ENCODE measurements at places on chromosomes 7 and 10.

GRCh38 chr10:51694086-51694768 is 5.2 kb downstream of the CSTF2T start:
- DNase-seq = no peak

DNA sequence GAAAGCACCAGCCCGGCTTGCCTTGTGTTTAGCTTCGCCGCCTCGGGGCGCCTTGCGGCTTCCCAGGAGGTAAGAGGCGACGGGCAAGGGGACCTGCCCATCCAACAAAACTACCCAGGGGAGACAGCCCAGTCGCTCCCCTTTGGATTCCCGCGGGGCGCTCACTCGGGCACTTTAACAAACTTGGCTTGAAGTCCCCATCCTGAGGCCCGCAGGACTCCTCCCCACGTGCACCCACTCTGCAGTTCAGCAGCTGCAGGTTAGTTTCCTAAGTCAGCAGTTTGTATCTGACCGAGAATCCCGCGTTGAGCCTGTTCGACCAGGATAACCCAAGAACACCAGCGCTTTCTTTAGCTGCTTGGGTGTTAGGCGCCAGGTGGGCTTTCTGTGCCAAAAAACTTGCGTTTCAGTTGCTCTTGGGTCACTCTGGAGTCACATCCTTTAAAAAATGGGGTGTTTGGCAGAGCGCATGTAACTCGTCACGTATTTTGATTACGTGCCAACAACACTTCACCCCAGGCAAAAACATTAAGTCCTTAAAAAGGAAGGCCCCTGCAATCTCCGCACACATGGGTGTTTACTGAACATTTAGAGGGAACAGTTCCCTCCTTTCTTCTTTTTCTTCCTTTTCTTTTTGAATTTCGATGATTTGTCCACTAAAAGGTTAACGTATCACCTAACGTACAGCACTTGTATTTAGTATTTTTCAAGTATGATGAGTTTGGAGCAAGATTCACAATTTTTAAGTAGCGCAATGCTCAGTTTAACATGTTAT is 876 bp downstream of the DNAH11 start:
- DNase-seq = no peak

- no peak for DNase-seq
Observed at GRCh38 chr7:2163600-2164555, 68.9 kb downstream of the MAD1L1 start.

DNA sequence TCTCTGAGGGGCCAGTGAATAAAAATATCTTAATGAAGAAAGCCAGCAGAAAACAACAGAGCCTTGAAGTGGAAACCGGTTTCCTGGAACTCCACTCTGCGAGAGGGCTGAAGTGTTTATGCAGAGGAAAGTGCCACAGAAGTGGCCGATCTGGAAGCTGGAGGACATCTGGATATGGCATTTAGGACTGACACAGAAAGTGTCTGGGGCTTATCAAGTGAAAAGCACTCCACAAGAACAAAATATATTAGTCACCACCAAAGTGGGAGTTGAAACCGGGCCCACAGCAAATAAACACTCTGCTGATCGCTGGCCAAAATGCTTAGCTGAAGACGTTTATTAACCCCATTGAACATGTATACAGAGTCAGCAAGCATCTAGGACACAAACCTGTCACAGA is 7.8 kb downstream of the NOD1 start:
- DNase-seq = no peak

DNA sequence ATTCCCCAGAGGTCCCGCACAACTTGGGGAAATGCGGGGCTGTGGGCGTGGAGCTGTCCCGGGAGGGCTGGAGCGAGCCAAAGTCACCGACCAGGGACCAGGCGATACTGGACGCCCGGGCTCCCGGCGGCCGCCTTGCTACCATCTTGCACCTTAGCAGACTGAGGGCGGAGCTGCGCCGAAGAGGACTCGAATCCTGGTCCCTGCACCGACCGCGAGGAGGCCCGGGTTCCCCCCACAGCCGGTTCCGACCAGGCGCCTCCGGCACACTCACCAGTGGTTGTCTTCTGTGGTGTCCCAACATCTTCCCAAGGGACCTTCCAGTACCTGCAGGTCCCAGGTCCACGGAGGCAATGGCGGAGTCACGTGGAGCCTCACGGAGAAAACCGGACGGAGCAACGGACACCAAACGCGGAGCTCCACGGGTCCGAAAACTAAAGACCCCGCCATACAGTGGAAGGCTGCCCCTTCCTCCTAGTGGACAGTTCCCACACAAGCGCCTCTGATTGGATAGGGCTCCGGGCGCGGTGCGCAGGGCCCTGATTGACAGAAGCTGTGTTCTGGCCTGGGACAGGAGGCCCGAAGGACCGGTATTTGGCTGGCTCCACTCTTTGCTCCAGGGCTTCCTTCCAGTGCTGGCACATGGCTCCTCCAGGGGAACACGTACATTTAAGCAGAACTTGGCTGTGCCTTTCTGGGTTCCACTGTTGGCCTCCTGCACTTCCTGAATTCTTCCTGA is 124.6 kb upstream of the ZNF479 start:
- no peak for DNase-seq

DNA sequence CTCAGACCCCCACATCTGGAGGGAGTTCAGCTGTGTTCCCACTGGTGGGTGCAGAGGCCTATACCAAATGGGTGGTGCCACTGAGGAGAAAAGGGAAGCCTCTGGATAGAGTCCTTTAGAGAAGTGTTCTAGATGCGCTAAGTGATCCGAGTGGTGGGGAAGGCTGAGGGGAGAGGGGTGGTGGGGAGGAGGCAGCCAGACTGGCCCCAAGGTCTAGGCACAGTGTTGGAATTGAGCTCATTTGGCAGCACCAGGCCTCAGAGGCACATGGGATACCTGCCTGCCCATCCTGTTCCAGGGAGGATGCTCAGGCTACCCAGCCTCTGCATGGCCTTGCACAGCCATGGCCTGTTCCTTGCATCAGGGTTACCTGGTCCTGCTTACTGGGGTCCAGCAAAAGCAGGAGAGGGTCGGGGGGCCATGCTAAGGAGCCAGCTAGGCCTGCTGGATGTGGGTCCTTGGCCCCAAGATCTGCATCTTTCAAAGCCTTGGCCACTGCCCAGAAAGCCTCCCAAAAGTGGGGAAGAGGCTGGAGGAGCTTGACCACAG is 99.6 kb downstream of the NEURL1 start:
- no peak for DNase-seq

GRCh38 chr7:158186864-158187693 is 400.5 kb downstream of the PTPRN2 start:
- no peak for DNase-seq

DNA sequence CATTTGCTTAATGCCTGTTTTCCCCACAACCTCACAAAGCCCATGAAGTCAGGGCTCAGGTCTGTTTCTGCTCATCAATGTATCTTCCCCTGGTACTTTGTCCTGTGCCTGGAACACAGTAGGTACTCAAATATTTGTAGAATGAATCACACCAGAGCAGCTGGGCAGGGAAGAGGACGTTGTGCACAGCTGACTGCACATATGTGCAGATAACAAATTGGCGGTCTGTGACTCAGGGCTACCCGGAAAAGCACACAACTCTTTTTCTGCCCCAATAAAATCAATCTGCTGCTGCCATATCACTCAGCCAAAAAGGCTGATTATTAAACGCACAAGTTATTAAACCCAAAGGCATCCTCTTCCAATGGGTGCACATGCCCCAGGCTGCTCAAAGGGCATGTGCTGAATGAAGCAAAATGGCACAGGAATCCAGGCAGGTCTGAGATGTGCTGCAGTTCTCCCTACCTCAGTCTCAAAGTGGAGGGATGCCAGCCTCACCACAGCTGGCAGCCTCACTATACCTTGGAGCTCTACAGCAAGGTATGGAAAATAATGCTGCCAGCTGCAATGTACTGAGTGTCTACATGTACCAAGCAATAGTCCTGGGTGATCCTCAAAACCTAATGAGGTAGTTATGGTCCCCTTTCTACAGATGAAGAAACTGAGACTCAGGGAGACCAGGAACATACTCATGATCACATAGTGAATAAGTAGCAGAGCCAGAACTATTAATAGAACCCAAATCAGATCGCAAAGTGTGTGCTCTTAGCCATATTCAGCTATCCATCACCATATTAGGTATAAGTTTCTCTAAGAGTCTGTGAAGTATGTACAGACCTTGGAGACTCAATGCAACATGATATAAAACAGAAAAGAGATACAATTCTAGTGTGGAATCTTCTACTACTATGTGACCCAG is 43.4 kb downstream of the SORBS1 start:
- no peak for DNase-seq

DNA sequence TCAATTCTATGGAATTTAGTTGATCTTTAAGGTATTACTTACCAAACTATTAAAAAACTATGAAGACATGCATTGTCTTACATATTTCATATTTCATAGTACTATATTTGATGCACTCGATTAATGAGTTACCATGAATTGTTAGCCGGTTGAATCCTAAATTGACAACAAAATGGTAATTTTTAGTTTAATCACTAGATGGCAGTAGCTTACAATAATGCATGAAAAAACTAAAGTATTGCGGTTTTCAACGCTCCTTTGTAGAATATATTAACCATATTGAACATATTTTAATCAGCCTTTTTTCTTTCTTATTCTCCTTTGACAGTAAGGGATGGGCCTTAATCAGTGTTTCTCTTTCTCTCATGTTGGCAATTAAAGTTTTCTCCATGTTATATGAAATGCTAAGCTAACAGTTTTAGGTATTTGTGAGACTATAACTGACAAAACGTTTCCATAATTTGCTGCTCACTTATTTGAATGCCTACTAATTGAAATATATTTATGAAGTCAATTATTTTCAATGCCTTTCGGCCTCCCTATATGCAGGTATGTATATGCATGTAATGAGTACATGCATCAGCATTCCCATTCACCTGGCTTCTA is 48.5 kb upstream of the ARL4A start:
- no peak for DNase-seq

DNA sequence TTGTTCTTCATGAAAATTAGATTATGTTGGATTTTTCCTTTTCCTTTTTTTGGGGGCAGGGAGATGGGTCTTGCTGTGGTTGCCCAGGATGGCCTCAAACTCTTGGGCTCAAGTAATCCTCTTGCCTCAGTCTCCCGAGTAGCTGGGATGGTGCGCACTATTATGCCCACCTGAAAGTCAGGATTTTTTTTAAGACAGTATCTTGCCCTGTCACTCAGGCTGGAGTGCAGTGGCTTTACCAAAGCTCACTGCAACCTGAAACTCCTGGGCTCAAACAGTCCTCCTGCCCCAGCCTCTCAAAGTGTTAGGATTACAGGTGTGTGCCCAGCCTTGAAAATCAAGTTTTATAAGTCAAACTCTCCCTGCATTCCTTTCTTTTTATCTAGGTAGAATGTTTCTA is 1.7 kb upstream of the TET1 start:
- no peak for DNase-seq

GRCh38 chr7:6613706-6614105 is 1.7 kb upstream of the ZNF853 start:
- no peak for DNase-seq

DNA sequence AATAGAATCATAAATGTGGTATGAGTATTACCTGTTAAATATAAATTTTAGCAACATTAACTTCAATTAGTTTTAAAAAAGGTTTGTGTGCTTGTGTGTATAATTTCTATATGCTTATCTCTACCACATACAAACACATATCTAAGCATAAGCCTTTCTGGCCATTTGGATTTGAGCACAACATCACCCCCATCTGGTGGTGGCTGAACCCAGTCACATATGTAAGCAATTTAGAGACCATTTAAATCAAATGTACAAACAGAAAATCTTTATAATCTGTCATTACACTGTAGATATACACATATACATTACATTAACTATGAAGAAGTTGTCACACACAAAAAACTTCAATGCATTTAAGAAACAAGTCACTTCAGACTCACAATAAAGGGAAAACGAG is 31.7 kb downstream of the GPR22 start:
- DNase-seq = no peak
